Neural crest cell (in vitro differentiated cells): ENCODE measurements at places on chromosomes 2 and 18. TPM values are rescaled to one million over a fixed set of nuclear protein-coding genes. Genes with fewer than 3 reads are reported as not detected.

The UGT1A4 gene
- total RNA-seq = not detected in 2 replicates

GRCh38 chr18:9287036-9287435 lies 47.5 kb upstream of the TWSG1 start:
- DNase-seq = no peak
- no peaks in the 10 kb centered on the region for H3K27me3 ChIP-seq
- H3K27ac ChIP-seq = no peak overlapping the region
- H3K4me3 ChIP-seq = no peak overlapping the region

DNA sequence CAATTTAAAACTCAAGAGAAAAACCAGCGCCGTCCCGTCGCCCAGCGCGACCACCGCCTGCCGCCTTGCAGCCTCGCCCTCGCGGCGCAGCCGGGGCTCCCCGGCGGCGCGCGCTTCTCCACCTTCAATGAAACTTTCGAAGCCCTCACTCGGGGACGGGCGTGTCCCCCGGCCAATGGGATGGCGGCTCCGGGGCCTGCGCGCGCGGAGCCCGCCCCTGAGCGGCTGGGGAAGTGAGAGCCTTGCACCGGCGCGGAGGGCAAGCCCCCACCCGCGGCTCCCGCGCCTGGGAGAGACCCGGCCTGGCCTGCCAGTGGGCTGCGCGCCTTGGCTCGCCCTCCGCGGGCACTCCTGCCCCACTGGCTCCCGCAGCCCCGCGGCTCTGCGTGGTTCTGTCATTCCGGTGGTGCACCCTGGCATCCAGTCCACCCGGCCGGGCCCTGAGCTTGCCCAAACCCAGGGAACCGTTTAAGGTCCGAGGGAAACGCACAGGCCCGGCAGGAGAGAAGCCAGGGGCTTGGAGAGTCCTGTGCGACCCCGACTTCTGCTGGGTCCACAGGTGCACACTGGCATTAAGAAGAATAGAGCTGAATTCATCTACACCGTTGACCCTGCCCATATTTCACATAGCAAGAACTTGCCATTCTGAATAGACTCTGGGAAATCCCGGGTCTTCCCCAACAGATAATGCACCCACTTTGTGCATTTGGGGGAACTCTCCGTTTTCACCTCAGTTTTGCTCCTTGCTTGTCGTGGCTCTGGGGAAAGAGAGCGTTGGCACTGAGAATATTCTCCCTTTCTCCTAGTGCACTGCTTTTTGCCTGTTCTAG lies at the start of gene PIEZO2:
PIEZO2 (minus strand) TSS at position 129 of the 830 bp plus-strand sequence. CDS start 981 bp downstream, outside the sequence.
- peaks cover 45% of the 10 kb centered on the region for H3K27me3 ChIP-seq
- no peak within 1 kb of the TSS for H3K27ac ChIP-seq
- peak; percentile 79 for DNase-seq
- peak within 1 kb of the TSS; percentile 85 for H3K4me3 ChIP-seq

GRCh38 chr2:37091873-37092272 lies 7.6 kb downstream of the GPATCH11 start:
- no peaks in the 10 kb centered on the region for H3K4me1 ChIP-seq
- H3K36me3 ChIP-seq = no peaks in the 10 kb centered on the region
- no peak for DNase-seq
- H3K4me3 ChIP-seq = no peak overlapping the region
- no peaks in the 10 kb centered on the region for H3K27me3 ChIP-seq

The SERPINB10 gene
- not detected in 2 replicates for total RNA-seq

DNA sequence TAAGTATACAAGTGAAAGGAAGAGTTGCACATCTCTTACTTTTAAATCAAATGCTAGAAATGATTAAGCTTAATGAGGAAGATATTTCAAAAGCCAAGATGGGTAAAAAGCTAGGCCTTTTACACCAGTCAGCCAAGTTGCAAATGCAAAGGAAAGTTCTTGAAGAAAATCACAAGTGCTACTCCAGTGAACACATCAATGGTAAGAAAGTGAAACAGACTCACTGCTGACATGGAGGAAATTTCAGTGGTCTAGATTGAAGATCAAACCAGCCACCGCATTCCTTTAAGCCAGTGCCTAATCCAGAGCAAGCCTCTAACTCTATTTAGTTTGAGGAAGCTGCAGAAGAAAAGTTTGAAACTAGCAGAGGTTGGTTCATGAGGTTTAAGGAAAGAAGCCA lies 79.1 kb downstream of the RBBP8 start:
- no peak overlapping the region for H3K27ac ChIP-seq
- H3K4me1 ChIP-seq = no peaks in the 10 kb centered on the region
- H3K36me3 ChIP-seq = peaks cover 24% of the 10 kb centered on the region
- no peaks in the 10 kb centered on the region for H3K27me3 ChIP-seq
- DNase-seq = no peak

DNA sequence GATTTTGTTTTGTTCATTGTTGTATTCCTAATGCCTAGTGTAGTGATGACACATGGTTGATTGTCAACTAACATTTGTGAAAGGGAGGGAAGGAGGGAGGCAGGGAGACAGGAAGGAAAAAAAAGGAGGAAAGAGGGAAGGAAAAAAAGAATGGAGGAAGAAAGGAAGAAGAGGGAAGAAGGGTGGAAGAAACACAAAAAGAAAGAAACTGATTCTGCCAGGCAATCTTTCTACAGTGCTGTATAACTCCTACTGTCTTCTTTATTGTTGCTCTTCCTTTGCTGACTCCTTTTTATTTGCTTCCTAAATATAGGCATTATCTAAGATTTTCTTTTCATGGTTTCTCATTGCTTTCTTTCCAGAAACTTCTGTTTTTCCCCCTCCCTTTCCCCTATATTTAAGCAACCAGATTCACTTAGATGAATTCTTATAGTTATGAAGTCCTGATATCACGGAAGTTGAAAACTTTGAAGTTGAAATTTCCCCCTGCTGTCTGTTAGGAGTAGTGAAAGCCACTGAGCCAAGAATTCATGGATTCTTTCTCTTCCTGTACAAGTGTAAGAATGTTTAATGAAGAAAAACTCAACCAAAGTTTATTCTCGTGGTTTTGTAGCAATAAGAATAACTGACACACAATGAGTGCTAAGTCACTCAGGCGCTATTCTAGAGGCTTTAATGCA lies 305.1 kb upstream of the FSHR start:
- H3K36me3 ChIP-seq = no peaks in the 10 kb centered on the region
- no peak overlapping the region for H3K27ac ChIP-seq
- peaks cover 6% of the 10 kb centered on the region for H3K27me3 ChIP-seq
- no peak overlapping the region for H3K4me3 ChIP-seq
- no peaks in the 10 kb centered on the region for H3K4me1 ChIP-seq

DNA sequence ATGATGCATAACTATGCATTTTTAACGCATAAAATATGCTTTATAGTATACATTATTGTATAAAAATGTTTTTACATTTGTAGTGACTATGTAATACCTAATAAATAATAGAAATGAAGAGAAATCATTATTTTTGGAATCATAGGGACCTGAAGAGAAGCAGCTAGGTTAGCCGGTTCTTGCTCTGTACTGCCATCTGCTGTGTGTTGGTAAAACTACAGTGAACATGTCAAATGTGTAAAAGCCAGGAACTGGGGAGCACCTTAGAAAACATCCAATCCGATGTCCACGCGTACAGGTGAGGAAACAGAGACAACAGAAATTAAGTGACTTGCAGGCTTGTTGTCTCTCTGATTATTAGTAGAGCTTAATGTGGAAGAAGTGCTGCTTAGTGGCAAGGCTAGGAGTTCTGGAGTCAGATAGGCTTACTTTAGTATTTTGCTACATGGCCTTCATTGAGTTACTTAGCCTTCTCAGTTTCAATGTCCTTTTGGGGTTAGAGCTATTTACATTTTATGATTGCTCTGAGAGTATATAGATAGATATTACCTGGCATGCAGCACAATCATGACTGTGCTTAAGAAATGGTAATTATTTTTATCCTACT lies 386.5 kb downstream of the DLGAP1 start:
- H3K4me1 ChIP-seq = peaks cover 12% of the 10 kb centered on the region
- H3K27me3 ChIP-seq = no peaks in the 10 kb centered on the region
- H3K36me3 ChIP-seq = peaks cover 16% of the 10 kb centered on the region

- peak overlapping the region; percentile 98 for H3K4me3 ChIP-seq
- no peak for DNase-seq
- no peaks in the 10 kb centered on the region for H3K27me3 ChIP-seq
- H3K27ac ChIP-seq = no peak overlapping the region
- peaks cover 33% of the 10 kb centered on the region for H3K4me1 ChIP-seq
- H3K36me3 ChIP-seq = peaks cover 10% of the 10 kb centered on the region
Measured at GRCh38 chr2:197517150-197517549, 1.3 kb downstream of the MOB4 start.
